Epithelial cell of proximal tubule (primary cell): ENCODE measurements at places on chromosomes 6 and 20. TPM values are rescaled to one million over a fixed set of nuclear protein-coding genes. Genes with fewer than 3 reads are reported as not detected.

The PDE7B gene
- total RNA-seq = 1.2 and 2.4 TPM in 2 replicates

- no peak for DNase-seq
Observed at GRCh38 chr6:119482850-119483285, 133.3 kb upstream of the MAN1A1 start.

- DNase-seq = no peak
Observed at GRCh38 chr20:58308680-58309527, 611 bp upstream of the RAB22A start.

DNA sequence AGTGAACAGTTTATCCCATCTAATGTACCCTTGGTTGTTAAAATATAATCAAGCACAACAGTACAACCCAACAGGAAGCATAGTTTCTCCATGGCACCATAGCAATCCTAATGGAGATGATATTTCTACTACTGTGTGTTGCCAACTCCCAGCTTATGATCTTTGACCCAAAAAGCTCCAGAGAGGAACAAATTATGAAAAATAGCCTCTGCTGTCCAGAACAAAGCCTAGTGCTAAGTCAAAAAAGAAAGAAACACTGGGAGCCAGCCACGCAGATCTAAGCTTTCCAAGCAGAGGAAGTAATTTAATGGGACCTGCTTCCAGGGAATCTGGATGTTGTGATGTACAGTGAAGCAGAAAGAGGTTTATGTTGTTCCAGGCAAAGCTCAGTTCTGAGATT lies 52.2 kb upstream of the TASP1 start:
- no peak for DNase-seq

- no peak for DNase-seq
Observed at GRCh38 chr6:98047164-98047563, 764.1 kb upstream of the MMS22L start.

The GPR63 gene
- 0.98 and 2.2 TPM in 2 replicates for total RNA-seq

- DNase-seq = no peak
Observed at GRCh38 chr20:37194621-37195417, 15.5 kb upstream of the MROH8 start.

DNA sequence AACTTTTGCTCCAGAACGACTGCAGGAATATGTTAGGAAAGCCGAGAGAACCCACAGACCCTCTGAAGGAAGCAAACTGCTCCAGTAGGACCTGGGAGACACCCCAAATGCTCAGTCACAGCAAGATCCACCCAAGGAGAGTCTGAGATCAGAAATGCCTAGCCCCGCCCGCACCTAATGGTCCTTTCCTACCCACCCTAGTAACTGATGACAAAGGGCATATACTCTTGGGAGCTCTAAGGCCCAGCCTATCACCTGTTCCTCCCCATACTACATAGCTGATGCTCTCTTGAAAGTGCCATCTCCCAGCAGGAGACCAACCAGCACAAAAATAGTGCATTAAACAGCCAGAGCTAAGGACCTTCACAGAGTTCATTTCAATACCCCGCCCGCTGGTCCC lies 67.6 kb downstream of the CD2AP start:
- no peak for DNase-seq

- DNase-seq = no peak
Observed at GRCh38 chr6:117985916-117986315, 78.9 kb downstream of the SLC35F1 start.

GRCh38 chr20:45905505-45906079 lies 6.4 kb downstream of the PLTP start:
- no peak for DNase-seq
